Activated T-helper 9 cell treated with anti-CD3 and anti-CD28 coated beads, Interleukin-2, amount 50 U/mL, for 16 hours (primary cell): ENCODE measurements at places on chromosomes 4 and X.

GRCh38 chr4:79199743-79200142, 126.1 kb downstream of the NAA11 start:
- DNase-seq = no peak

DNA sequence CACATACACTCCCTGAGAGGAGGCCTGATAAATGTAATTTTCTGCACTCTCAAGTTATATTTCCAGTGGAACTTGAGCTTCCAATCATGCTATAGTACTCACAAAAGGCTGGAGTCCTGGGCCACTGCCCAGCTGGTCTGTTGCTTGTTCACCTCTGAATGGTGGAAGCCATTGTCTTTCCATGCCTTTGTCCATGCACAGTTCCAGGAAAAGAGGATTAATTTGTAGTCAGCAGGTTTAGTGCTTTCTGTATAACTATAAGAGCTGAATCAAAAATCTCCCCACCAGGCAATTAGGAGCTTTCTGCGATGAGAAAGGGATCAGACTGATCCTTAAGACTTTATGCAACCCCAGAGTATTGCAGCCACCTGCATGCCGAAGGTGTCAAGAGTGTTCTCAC, 195.4 kb upstream of the PGRMC2 start:
- DNase-seq = no peak

GRCh38 chr4:83974111-83974780, 438.3 kb downstream of the GPAT3 start:
- no peak for DNase-seq

DNA sequence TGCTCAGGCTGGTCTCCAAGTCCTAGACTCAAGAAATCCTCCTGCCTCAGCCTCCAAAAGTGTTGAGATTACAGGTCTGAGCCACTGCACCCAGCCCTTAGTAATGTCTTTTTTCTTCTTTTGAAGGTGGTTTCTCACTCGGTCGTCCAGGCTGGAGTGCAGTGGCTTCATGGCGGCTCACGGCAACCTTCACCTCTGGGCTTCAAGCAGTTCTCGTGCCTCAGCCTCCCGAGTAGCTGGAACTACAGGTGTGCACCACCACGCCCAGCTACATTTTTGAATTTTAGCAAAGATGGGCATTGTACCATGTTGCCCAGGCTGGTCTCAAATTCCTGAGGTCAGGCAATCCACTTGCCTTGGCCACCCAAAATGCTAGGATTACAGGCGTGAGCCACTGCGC, 32.3 kb upstream of the ASMTL start:
- no peak for DNase-seq

DNA sequence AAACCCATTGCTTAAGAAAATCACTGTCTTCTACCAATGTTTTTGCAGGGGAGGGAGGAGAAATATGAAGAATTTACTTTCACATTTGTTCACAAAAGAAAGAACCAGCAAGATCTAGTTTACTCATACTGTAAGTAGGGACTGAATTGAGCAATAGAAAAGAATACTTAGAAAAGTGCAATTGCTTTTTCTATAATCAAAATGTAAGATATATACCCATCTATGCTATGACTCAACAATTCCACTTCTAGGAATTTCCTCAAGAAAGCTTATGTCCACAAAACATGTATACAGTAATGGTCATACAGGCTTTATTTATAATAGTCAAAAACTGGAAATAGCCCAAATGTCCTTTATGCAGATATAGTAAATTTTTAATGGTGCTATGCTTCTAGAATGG, 196.4 kb downstream of the LRBA start:
- DNase-seq = no peak

GRCh38 chrX:10892621-10893225, 218.4 kb upstream of the HCCS start:
- DNase-seq = no peak

GRCh38 chrX:41475191-41475590, 28.0 kb downstream of the NYX start:
- no peak for DNase-seq

GRCh38 chr4:19575924-19576323, 675.8 kb upstream of the SLIT2 start:
- DNase-seq = no peak

DNA sequence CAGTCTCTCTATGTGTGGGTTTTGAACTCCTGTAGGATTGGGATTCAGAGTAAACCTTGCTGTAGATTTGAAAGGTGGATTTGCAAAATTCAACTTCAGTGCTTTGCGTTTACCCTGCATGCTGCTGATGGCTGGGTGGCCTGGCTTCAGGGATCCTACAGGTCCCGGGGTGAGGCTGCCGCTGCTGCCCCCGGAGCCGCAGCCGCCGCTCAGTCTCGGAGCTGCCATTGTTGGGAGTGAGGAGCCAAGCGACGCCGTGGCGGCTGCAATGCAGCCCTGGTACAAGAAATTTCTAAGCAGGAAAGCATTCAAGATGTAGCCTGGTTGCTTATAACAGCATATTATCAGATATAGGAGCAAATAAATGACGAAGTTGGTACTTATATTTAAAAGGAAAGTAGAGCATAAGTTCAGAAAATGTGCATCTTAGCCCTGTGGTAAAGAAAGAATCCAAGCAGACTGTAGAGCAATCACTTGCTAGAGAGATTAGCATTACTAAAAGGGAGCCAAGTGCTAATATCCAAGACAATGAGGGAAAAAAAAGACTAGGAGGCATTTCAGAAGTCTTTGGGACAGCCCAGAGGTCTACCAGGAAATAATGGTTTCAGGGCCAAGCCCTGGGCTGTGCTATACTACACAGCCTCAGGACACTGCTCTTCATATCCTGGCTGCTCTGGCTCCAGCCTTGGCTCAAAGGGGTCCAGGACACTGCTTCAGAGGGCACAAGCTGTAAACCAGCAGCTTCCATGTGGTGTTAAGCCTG, 36.9 kb upstream of the CHIC1 start:
- DNase-seq = no peak

DNA sequence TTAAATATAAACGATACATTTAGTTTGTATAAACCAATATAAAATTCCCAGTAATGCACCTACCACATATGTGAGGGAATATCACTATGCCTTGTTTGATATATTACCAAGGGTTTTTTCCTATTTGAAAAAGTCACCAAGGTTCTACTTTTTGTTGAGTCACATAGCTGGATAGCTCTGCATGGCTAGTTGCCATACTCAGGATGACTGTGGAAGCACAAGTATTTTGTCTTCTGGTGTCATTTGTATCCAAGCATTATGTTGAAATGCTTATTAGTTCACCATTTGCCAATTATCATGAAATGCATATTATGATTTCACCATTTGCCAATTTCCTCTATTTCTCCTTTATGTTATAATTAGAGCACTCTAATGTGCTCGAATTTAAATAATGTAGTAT, 162.7 kb upstream of the TTC29 start:
- DNase-seq = no peak

DNA sequence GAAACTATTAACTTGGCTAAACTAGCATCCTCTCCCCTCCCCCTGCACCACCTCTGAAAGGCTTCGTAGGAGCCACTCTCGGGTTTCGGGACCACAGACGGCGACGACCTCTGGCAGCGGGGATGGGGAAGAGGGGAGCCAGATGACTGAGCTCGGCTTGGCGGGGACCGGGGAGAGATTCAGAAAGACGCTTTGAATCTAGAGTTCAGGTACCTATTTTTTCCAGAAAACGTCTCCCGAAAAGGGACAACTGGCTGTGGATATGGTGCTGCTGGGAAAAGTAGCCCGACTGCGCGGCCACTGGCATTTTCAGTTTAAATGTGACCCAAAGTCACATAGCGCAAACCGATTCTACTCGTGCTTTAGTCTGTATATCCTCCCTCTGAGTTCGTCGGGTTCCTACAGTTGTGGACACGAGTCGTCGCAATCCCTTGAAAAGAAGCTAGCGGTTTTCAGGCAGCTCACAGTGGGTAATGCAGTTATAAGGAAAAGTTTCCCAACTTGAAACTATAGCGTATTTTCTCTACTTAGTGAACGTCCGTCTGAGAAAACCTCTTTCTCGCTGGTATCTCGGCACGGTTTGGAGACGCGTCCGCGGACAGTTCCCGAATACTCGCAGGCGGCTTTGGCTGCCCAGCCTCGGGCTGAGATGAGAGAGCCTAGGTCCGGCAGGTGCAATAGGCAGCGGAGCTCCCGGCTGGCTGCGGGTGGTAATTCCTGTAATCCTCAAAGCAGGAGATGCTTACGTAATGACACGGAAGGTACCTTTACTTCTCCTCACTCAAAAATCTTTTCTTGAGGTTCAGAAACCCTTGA, 1.3 kb downstream of the PARM1 start:
- no peak for DNase-seq
